ENCODE measurements at places on chromosomes 7 and 10.
A peak's percentile ranks its signal among the peaks of the same experiment; 100 is the strongest.

DNA sequence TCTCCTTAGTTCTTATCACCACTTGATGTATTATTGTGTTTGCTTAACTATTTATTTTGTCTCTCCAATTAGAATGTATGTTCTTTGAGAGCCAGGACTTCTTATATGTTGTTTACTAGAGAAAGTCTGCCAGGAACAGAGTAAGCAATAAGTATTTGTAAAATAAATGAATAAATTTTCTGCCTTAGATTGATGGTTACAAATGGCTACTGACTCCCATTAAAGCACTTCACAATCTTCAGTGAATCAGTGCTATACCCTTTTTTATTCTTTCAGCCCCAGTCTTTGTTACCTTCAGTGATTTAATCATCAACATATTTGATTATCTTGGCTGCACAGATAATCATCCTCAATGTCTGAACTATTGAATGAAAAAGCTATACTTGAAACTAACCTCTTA lies 197.1 kb upstream of the TMEM196 start:
- DNase-seq: no peak

DNA sequence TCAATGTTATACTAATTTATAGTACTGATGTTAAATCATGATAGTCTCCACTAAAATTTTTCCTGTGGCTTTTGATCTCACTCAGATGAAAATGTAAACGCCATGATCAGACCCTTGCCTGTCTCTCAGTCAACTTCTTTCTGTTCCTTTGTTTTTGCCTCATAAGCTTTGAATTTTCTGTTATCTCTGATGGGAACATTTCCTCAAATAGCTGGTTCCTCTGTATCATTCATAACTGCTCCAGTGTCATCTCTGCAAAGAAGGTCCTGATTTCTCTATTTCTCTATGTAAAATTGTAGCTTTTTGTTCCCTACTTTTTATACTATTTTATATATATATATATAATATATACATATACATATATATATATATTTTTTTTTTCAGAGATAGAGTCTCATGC lies 67.5 kb downstream of the GPR141 start:
- no peak for DNase-seq

DNA sequence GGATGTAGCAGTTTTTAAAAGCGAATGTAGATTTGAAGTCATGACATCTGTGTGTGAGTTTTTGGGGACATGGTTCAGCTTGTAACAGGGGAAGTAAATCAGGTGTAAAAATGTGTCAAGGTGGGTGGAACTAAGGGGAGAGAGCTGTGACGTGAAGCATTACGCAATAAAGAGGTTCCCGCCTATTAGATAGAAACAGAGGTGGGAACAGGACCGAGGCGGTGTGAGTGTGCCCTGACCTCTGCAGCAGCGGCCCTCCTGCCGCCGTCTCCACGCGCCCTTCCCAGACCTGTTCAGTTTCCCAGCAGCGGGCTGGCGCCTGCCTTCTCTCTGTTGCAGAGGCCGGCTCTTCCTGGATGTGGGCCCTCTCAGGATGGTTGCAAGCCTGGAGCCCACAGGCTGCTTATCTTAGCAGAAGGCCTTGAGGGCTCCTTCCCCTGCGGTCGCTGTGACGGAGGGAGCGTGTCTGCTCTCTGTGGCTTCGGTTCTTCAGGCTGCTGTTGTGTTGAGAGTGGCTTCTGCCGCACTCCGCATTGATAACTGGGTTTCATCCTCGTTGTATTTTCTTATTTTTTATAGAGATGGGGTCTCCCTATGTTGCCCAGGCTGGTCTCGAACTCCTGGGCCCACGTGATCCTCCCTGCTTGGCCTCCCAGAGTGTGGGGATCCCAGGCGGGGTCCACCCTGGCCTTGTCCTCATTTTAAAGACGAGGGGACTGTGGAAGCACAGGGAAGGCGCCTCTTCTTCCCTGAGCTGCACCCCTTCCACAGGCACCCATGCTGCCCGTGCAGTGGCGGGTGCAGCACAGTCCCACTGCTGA lies 65.0 kb downstream of the DNAJB6 start:
- no peak for DNase-seq

DNA sequence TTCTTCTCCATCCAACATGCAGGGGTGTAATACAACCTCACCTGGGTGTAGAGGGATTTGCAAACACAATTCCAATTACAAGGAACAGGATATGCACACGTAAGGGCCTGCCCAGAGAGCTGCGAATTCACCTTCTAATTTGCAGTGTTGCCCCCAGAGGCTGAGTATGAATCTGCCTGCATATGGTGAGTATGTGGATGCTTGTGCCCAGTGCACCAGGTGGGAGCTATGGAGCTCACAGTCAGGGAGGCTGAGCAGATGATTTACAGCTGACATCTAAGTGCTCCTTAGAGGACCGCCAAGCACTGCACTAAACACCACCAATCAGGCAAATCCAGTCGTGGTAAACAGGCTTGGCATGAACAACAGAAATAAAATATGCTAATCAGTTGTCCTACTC lies 132.0 kb downstream of the RELN start:
- no peak for DNase-seq

- DNase-seq: no peak
These were observed 120.2 kb downstream of the RAB11FIP2 start for GRCh38 chr10:117926491-117926890.

- DNase-seq: peak; percentile 54
These were observed 115.5 kb upstream of the GNAI1 start for GRCh38 chr7:80018941-80019808.
